NCI-H2029 (cell line): ENCODE measurements at places on chromosomes 13 and 19.

DNA sequence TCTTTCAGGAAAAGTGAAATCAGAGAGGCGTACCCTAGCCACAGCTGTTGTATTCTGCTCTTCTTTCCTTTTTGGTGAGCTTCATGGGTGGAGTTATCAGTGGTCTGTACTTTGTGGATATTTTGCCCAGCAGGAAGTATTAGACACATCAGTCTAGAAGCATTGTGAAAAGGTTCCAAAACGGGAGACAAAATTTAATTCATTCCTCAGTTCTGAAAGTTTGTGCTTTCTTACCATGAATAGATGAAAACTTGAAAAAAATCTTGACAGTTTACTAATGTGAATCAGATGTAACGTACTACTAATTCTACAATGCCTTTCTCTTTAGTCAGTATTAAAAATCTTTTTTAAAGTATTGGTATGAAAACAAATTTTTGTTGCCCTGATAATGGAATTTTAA is 116.8 kb downstream of the DNAJC3 start:
- no peak for DNase-seq

GRCh38 chr19:34178274-34178610 is 5.9 kb downstream of the LSM14A start:
- no peak for DNase-seq

- no peak for DNase-seq
These were observed 240.5 kb downstream of the SLC7A1 start for GRCh38 chr13:29355029-29355428.

GRCh38 chr19:4089400-4089908 is 22.8 kb upstream of the ZBTB7A start:
- DNase-seq: no peak

DNA sequence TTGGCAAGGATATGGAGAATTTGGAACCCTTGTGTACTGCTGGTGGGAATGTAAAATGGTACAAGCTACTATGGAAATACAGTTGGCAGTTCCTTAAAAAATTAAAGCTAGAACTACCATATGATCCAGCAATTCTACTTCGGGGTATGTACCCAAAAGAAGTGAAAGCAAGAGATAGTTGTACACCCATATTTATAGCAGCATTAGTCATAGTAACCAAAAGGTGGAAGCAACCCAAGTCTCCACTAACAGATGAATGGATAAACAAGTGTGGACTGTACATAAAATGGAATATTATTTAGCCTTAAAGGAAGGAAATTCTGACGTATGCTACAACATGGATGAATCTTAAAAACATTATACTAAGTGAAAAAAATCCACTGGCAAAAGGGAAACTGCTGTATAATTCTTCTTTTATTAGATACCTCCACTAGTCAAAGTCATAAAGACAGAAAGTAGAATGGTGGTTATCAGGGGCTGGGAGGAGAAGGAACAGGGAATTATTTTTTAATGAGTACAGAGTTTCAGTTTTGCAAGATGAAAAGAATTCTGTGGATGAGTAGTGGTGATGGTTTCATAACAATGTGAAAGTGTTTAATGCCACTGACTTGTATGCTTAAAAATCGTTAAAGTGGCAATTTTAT is 141.6 kb downstream of the RXFP2 start:
- no peak for DNase-seq

GRCh38 chr13:22278336-22278929 is 607.6 kb downstream of the FGF9 start:
- DNase-seq: no peak

DNA sequence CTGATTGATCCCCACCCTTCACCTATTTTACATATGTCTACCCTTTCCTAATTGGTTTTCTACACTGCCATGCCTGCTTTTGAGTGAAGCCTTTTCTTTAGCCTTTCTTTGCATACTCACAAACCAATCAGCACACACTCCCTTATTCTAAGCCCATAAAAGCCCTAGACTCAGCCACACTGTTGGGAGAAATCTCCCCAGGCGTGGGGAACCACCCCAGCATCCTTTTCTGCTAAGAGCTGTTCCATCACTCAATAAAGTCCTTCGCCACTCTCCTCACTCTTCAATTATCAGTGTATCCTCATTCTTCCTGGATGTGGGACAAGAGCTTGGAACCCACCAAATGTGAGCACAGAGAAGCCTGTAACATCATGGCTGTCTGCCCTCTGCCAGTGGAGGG is 343.6 kb downstream of the SLITRK1 start:
- no peak for DNase-seq

DNA sequence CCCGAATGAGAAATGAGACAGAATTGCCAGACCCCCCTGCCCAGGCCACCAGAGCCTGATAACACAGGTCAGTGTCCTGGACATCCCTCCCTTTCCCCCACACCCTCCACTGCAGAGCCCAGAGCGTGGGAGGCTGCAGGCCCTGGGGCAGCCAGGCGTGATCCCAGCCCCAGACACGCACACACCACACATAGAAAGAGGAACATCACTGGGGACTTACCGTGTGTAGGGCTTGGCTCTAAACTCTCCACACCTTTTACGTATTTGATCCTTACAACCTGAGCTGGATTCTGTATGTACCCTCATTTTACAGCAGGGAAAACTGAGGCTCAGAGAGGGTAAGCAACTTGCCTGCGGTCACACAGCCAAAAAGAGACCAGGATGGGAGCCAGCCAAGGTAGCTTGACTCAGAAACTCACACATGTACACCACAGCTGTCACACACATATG is 334 bp upstream of the ANGPTL6 start:
- DNase-seq: no peak

DNA sequence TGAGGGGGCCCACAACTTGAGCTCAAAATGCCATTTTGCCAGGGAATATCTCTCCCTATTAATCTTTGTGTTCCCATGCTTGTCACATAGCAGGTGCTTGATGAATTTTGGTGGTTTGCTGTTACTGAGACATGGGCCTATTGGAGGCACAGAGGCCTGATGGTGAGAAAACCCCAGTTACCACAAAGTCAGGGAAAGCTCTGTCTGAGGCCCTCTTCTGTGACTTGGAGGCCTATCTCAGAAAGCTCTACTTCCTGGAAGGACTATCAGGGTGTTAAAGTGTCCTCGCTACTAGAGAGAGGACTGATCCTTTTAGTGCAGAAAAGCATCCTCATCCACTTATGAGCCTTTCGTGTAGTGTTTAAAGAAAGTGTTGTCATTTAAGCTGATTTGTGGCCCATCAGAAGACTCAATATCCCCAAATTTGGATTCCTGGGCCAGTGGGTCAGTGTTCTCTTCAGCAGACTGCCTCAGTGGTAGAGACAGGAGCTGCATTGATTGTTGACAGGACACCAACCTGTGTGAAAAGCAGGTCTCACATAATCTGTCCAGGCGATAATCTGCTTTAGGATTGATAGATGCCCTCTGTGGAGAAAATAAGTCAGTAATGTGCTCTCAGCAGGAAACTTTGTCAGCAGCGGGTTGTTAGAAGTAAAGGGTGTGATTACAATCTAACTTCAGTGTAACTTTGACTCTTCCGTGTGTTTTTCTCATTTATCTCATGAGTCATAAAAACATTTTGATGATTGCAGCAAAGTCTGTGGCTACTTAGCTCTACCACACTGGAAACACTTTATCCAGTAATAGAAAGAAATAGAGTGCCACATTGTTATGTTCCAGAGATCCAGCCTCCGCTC is 121.0 kb downstream of the AKAP11 start:
- DNase-seq: no peak

DNA sequence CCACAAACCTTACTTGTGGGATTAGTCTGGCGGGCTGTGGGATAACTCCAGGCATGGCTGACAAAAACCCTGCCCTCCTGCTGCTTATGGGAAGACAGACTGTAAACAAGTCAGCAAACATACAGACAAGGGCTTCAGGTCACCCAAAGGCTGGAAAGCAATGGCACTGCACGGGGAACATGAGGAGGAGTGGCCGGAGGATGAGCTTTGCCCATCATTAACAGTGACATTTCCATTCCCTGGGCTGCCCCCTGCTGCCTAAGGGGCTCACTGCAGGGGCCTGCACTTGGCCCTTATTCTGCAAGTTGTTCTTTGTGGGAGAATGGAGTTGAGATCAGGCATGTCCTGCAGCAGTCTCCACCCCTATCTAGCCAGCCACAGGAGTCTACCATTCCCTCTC is 91.3 kb downstream of the UQCRFS1 start:
- no peak for DNase-seq
